ENCODE measurements at places on chromosomes 3 and 15. TPM values are rescaled to one million over a fixed set of nuclear protein-coding genes. Genes with fewer than 3 reads are reported as not detected.

DNA sequence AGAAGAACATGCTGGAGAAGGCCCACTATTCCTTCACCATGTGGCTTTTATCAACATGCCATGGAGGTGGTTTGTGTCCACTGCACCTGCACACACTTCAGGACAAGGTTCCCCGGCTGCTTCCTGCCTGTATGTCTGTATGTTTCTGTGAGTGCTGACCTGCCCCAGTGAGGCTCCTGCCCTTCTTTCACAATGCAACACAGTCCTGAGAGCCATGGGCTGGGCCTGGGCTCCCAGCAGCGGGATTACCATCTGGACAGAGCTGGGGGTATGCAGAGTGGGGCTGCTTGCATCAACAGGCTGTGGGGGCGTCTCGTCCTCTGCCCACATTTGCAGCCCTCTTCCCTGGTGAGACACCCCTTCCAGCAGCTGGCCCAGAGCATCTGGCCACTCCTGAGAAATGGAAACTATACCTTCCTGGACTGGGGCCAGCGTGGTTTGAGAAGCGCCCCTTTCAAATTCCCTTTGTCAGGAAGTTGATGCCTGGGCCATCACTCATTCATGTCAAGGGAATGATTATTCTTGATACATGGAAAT lies 29.3 kb upstream of the C15orf39 start:
- no peaks in the 10 kb centered on the region for H3K27me3 ChIP-seq
- H3K4me3 ChIP-seq = no peak overlapping the region
- H3K4me1 ChIP-seq = no peaks in the 10 kb centered on the region
- no peak for DNase-seq

DNA sequence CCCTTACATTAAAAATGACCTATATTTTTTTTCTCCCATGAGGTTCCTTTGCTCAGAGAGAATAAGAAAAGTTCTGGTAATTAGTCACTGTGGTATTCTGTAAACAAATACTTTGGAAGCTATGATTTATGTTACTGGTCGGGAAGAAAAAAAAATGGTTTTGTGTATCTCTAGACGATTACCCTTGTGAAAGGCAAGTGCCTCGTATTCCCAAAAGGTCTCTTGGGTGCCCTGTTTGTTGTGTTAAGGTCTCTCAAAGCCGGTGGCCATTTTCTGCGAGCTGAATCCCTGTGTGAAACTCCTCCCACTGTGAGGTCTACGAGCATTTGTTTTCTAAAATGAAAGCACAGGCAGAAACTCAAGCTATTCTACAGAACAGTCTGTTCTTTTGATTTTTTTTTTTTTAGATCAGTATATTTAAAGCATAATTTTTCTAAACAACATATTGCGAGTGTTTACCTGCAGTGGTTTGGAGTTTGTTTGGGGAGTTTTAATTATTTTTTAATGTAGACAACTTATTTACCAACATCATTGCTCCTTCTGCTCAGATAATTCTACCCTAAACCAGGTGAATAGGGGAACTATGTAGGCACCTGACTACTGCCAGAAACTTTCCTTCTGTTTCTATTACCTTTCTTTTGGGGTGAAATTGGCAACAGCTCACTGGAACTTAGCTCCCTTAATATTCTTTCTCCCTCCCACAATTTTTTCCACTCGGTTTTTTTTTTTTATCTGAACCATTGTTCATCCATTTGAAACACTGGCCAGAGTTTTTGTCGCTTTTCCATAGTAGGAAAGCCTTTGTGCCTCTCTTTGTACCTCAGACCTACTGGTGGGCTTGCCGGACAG lies 44.0 kb downstream of the ZBTB38 start:
- H3K36me3 ChIP-seq = peaks cover 9% of the 10 kb centered on the region
- peaks cover 77% of the 10 kb centered on the region for H3K4me1 ChIP-seq
- peak overlapping the region; percentile 34 for H3K27ac ChIP-seq
- H3K27me3 ChIP-seq = no peaks in the 10 kb centered on the region
- peak; percentile 71 for DNase-seq

GRCh38 chr3:194163697-194164096 lies 27.7 kb downstream of the HES1 start:
- no peaks in the 10 kb centered on the region for H3K27me3 ChIP-seq
- H3K27ac ChIP-seq = no peak overlapping the region
- no peaks in the 10 kb centered on the region for H3K4me1 ChIP-seq
- no peak for DNase-seq

DNA sequence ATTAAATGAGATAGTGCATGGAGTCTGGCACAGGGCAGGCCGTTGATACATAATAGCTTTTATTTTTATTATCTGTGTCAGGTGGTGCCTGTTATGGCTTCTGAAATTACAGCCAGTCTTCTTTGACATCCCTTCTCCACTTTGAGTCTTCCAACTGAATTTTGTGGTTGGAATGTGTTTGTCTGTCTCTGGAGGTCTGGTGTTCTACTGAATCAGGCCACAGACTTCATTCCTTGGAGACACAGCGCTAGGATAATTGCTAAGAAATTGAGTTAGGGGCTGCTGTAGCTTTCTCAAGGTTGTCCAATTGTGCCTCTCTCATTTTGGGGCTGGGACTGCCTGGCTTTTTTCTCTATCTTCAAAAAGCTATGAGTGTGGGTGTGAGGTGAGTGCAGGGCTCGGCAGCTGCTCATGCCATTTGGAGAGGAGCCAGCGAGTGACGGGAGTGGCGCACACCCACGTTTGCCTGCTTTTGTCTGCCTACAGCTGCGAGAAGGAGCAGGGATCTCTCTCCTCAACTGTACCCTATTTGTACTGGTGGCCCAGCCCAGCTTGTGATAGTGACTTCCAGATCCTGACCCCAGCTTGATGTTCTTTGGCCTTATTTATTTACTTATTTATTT lies 49.8 kb upstream of the SYN2 start:
- no peaks in the 10 kb centered on the region for H3K4me1 ChIP-seq
- H3K4me3 ChIP-seq = no peak overlapping the region
- no peak for DNase-seq

GRCh38 chr15:61459785-61460707 lies 230.9 kb upstream of the RORA start:
- no peaks in the 10 kb centered on the region for H3K4me1 ChIP-seq
- H3K4me3 ChIP-seq = no peak overlapping the region
- peaks cover 4% of the 10 kb centered on the region for H3K27me3 ChIP-seq
- H3K36me3 ChIP-seq = no peaks in the 10 kb centered on the region
- H3K27ac ChIP-seq = no peak overlapping the region

- no peak overlapping the region for H3K4me3 ChIP-seq
- no peak for DNase-seq
- no peaks in the 10 kb centered on the region for H3K27me3 ChIP-seq
- H3K4me1 ChIP-seq = no peaks in the 10 kb centered on the region
- no peak overlapping the region for H3K27ac ChIP-seq
These were observed 35.7 kb downstream of the MECOM start for GRCh38 chr3:169627789-169628188.

- H3K36me3 ChIP-seq = no peaks in the 10 kb centered on the region
- H3K27me3 ChIP-seq = no peaks in the 10 kb centered on the region
- H3K27ac ChIP-seq = no peak overlapping the region
- no peak for DNase-seq
- H3K4me1 ChIP-seq = peaks cover 24% of the 10 kb centered on the region
These were observed 10.7 kb upstream of the TRAK1 start for GRCh38 chr3:42080453-42080872.

GRCh38 chr3:141087778-141088130 lies 36.6 kb downstream of the SPSB4 start:
- DNase-seq = no peak
- H3K4me3 ChIP-seq = no peak overlapping the region
- no peaks in the 10 kb centered on the region for H3K36me3 ChIP-seq
- H3K27ac ChIP-seq = no peak overlapping the region
- H3K27me3 ChIP-seq = no peaks in the 10 kb centered on the region

- H3K27me3 ChIP-seq = no peaks in the 10 kb centered on the region
- H3K4me1 ChIP-seq = no peaks in the 10 kb centered on the region
- H3K4me3 ChIP-seq = no peak overlapping the region
- no peaks in the 10 kb centered on the region for H3K36me3 ChIP-seq
These were observed 12.1 kb upstream of the GATA2 start for GRCh38 chr3:128504963-128505730.

DNA sequence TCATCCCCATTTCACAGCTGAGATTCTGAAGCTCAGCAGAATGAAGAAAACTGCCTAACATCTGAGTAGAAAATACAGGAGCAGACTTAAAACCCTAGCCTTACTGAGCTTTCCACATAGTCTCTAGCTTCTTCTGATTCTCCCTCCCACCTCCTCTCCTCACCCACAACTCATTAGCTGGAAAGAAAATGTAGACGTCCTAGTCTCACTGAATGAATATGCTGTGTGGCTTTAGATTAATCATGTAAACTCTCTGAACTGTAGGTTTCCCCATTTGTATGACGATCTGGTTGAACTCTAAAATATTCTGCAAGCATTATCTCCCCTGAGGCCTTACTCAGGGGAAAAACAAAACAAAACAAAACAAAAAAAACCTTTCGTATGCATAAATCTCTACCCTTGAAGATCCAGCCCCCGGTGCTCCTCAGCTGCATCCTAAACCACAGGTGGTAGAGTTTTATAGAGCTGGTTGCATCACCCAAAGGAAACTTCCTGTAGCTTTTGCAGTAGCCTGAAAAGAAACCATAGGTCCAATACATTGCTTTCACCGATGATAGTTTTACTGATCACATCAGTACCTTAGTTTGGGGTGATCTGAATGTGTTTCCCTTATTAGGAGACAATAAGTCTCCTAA lies 40.6 kb downstream of the FOXB1 start:
- no peak for DNase-seq
- no peaks in the 10 kb centered on the region for H3K36me3 ChIP-seq
- H3K27me3 ChIP-seq = no peaks in the 10 kb centered on the region
- peaks cover 6% of the 10 kb centered on the region for H3K4me1 ChIP-seq
- H3K27ac ChIP-seq = no peak overlapping the region

GRCh38 chr15:40936709-40937666 lies 7.8 kb downstream of the DLL4 start:
- peaks cover 10% of the 10 kb centered on the region for H3K4me1 ChIP-seq
- H3K36me3 ChIP-seq = no peaks in the 10 kb centered on the region
- H3K4me3 ChIP-seq = no peak overlapping the region
- H3K27ac ChIP-seq = no peak overlapping the region
- no peak for DNase-seq

DNA sequence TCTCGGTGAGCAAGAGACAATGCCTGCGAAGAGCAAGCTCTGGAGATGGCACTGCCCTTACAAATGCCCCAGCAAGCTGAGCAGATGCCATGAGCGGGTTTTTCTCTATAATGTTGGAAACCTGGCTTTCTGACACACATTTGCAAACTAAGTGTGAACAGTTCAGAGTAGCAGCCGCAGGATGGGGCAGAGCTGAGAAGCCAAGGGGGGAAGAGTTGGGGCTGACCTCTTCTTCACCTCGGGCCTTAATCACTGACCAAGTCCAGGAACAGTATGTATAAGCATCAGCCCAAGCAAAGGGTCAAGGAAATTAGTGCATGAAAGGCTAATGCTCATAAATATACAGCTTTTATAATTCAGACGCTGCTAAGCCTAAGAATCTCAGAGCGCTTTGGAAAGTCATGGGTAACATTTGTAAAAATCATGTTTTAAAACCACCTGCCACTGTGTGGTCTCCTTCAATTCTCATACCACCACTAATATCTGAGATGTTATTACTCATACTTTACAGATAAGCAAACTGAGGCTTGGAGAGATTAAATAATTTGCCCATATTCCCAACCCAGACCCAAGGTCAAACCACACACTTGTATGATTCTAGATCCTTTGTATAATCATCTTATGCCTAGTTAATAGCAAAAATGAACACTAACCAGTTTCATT lies 603.4 kb downstream of the FOXP1 start:
- peaks cover 38% of the 10 kb centered on the region for H3K36me3 ChIP-seq
- no peaks in the 10 kb centered on the region for H3K27me3 ChIP-seq
- H3K27ac ChIP-seq = no peak overlapping the region
- no peak for DNase-seq
- H3K4me1 ChIP-seq = peaks cover 41% of the 10 kb centered on the region
- H3K4me3 ChIP-seq = no peak overlapping the region

DNA sequence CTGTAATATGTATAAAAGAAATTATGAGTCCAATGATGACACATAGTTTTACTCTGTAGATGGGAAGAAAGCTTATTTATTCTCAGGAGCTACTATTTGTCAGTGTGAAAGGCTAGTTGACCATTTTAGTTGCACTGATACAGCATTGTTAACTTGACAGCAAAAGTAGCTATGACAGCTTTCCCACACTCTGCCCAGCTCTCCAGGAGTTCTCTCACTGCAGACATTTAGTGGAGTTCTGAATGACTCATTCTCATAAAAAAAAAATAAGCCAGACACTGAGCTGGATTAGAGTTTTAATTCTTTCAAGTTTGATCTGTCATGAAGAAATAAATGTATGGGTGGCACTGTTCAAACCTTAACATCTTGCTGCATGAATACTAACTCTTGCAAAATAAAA lies 77.2 kb upstream of the CFAP20DC start:
- no peak overlapping the region for H3K27ac ChIP-seq
- no peaks in the 10 kb centered on the region for H3K4me1 ChIP-seq
- no peaks in the 10 kb centered on the region for H3K27me3 ChIP-seq
- H3K4me3 ChIP-seq = no peak overlapping the region
- no peaks in the 10 kb centered on the region for H3K36me3 ChIP-seq

DNA sequence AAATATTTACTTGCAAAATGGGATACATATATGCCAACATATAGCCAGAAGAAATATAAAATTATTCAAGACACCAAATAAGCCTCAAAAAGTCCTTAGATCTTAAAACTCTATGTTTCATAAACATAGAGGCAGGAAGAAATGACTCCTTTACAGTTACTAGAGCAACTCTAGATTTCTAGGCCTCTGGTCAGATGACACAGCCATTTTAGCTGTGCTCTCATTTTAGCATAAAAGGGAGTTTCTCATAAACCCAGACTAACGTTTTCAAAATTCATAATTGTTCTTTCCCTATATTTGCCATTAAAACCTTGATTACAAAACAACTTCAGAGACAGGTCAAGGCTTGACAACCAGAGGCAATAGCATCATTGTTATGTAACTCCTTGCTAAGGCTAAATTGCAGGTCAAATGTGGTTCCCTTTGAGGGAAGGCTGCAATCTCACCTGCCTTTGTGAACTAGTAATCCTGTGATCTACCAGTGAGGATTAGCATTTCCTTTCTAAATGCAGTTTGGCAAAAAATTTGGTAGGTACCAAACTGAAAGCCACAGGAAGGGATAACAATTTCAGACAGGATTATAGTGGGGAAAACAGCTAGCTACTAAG lies 8.2 kb downstream of the THOC7 start:
- H3K4me1 ChIP-seq = no peaks in the 10 kb centered on the region
- no peaks in the 10 kb centered on the region for H3K36me3 ChIP-seq
- no peak overlapping the region for H3K27ac ChIP-seq
- DNase-seq = no peak
- H3K4me3 ChIP-seq = no peak overlapping the region

- DNase-seq = no peak
- no peaks in the 10 kb centered on the region for H3K36me3 ChIP-seq
- H3K27ac ChIP-seq = no peak overlapping the region
- no peaks in the 10 kb centered on the region for H3K4me1 ChIP-seq
These were observed 81.8 kb downstream of the ALCAM start for GRCh38 chr3:105448338-105448982.

GRCh38 chr3:13452490-13453335 lies 27.4 kb upstream of the HDAC11 start:
- H3K4me1 ChIP-seq = peaks cover 15% of the 10 kb centered on the region
- H3K27ac ChIP-seq = no peak overlapping the region

SCG5 gene
- total RNA-seq = 0.28 TPM

CLRN1 gene
- not detected for total RNA-seq

WDR49 gene
- total RNA-seq = 0.35 TPM

IFT122 gene
- 16.4 TPM for total RNA-seq

ALPK3 gene
- 0.07 TPM for total RNA-seq

CADPS gene
- total RNA-seq = not detected

SLC22A13 gene
- 0.44 TPM for total RNA-seq

PAQR9 gene
- total RNA-seq = not detected

ROBO2 gene
- not detected for total RNA-seq

CILP gene
- total RNA-seq = not detected

POU1F1 gene
- total RNA-seq = not detected

All from CD8-positive, alpha-beta memory T cell (primary cell).